ENCODE measurements at places on chromosomes 13 and 19.

DNA sequence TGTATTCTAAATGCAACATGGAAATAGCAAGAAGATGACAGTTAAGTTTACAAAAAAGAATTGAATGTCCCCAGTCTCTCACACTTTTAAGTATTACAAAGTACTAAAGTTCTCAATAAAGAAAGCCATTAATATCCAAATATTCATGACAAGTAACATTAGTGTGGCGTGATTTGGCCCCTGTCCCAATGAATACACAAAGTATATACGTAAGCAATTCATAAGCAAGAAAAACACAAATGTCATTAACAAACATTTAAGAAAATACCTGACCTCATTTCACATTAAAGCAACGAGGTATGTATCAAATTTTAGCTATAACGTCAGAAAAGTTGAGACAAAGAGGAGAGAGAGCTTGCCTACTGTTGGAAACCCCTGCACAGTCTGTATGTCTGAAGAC, 241.9 kb upstream of the IRS2 start:
- DNase-seq, result no peak

GRCh38 chr19:30452931-30453330, 80.7 kb downstream of the ZNF536 start:
- no peak for DNase-seq

GRCh38 chr13:94427313-94427953, 52.0 kb downstream of the DCT start:
- no peak for DNase-seq

- no peak for DNase-seq
Measured at GRCh38 chr13:36912369-36912768, 7.7 kb downstream of the SMAD9 start.

- DNase-seq, result no peak
Measured at GRCh38 chr19:8116437-8117293, 32.7 kb downstream of the FBN3 start.

- no peak for DNase-seq
Measured at GRCh38 chr19:739998-740715, 10.8 kb upstream of the MISP start.

GRCh38 chr13:100069278-100069677, 19.6 kb upstream of the PCCA start:
- DNase-seq, result peak; percentile 18

GRCh38 chr13:42777467-42777866, 3.9 kb upstream of the FAM216B start:
- no peak for DNase-seq

- DNase-seq, result no peak
Measured at GRCh38 chr13:101211261-101211660, 205.0 kb downstream of the NALCN start.

DNA sequence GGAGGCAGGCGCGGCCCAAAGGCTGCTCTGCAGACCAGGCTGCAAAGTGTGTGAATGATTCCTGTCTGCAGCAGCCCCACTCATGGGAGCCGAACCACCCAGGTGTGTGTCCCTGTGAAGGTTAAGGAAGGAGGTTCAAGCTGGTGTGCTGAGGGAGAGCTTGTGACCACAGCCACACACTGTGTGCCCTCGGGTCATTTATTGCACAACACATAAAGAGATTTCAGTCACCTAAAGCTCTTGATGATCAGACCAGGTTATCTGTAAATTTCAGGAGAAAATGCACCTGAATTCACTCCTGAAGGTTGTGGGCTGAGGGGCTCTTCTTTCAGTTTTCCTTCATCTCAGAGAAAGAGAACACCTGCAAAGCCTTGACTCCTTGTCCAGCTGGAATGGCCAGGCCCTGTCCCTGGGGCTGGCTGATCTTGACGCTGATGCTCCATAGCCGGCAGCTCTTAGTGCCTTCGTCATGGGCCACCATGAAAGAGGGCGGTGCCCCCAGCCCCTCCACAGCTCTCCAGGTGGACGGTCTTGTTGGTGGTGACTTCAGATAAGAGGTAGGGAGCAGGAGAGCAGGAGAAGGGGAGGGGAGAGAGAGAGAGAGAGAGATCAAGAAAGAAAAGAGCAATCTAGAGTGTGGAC, 110.8 kb upstream of the C1QTNF9B start:
- no peak for DNase-seq

DNA sequence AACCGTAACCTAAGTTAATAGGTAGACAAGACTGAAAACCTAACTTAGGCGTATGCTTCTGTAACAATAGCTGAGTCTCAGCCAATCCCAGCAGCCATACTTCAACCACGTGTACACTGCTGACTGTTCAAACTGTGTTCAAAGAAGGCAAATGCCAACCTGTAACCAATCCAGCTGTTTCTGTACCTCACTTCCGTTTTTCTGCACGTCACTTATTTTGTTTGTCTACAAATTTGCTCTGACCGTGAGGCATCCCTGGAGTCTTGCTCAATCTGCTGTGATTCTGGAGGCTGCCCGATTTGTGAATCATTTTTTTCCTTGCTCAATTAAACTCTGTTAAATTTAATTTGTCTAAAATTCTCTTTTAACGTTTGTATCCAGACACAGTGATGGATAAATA, 59.2 kb downstream of the EDNRB start:
- DNase-seq, result no peak

DNA sequence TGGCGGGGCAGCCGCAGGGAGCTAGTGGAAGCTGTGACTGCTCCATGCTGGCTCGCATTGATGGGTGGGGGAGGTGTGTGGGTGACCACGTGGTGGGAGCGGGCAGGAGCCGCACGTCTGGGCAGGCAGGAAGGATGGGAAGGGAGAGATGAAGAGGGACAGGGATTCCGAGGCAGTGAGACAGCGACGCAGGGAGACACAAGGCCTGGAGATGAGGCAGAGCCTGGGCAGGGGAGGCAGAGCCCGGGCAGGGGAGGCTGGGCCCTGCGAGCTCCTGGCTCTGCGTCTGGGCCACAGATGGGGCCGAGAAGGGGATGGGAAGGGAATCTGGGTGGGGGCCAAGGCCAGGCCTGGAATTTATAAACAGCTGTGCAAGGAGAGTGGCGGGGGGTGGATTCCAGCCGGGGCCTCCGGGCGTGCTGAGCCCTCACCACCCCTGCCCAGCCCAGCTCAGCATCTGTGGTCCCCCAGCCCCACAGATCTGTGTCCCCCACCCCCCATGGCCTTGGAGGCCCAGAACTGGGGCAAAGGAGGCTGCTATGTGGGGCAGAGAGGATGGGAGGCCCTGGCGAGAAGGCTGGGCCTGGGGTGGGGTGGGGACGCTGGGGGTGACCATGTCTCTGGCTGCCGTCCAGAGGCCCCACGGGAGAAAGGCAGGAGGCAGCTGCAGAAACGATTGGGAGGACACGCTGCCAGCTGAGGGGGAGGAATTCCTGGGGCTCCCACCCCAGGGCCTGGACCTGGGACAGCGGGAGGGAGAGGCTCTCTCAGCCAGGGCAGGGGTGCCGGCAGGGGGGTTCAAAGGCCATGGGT, 6.0 kb downstream of the EHD2 start:
- DNase-seq, result no peak

GRCh38 chr13:96671073-96671472, 323.2 kb downstream of the OXGR1 start:
- no peak for DNase-seq

DNA sequence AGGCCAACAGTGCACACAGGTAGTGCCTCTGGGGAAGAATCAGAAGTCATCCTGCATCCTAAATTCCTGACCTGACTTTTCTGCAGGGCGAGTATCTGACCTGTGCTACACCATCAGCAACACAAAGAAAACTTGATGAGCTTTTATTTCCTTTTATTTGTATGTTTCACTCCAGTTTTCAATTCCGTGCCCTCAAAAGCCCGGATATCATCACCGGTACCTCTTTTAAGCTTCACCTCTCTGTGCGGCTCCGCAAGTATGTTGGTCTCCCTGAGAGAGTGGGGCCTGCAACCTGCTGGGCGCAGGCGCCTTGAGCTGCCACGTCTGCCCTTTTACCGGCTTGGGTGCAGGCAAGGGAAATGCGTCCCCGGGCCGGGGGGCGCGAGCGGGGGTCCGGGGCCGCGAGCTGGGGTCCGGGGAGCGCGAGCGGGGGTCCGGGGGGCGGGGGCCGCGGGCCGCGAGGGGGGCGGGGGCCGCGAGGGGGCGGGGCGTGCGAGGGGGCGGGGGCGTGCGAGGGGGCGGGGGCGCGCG, 4.3 kb upstream of the DUXA start:
- DNase-seq, result no peak

- no peak for DNase-seq
Measured at GRCh38 chr13:48446464-48446863, 33.6 kb upstream of the LPAR6 start.

DNA sequence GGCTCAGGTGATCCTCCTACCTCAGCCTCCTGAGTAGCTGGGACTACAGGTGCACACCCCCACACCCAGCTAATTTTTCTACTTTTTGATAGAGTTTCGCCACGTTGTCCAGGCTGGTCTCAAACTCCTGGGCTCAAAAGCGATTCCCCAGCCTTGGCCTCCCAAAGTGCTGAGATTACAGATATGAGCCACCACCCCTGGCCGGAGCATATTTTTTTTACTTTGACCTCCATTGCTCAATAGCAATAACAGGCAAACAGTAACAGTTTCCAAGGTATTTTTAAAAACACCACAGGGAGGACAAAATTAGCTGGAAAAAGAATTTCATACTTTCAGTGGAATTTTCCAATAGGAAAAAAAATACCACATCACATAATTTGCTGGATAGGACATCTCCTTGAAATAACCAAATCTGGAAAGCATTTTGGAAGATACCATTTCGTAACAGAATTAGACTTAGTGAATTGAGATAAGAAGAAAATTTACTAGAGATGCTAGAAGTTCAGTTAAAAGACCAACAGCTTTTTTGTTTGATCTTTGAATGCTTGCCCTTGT, 5.2 kb downstream of the DUXA start:
- no peak for DNase-seq

DNA sequence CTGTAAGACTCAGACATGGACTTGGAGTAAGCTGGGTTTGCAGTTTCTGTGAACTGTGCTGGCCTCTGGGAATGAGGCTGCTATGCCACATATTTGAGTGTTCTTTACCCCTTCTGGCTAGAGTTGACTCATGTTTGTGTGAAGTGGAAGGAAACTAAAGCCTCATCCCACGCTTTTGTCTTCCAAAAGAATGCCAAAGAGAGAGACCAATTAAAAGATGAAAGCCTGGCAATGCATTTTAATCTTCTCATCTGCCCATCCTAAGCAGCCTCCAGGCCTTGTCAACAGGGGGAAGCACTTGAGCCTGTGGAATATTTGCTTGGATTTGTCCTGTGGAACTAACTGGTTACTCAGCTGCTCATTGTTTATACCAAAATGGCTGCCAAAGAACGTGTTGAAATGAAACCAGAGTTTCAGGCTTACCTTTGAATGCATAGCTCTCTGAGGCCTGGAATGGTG, 49.1 kb downstream of the LMO7 start:
- no peak for DNase-seq

Measured in AML-193 (cell line).